Activated naive CD4-positive, alpha-beta T cell treated with anti-CD3 and anti-CD28 coated beads, Interleukin-2, amount 50 U/mL, for 72 hours (primary cell): ENCODE measurements at places on chromosomes 3 and 15. TPM values are rescaled to one million over a fixed set of nuclear protein-coding genes. Genes with fewer than 3 reads are reported as not detected.

DNA sequence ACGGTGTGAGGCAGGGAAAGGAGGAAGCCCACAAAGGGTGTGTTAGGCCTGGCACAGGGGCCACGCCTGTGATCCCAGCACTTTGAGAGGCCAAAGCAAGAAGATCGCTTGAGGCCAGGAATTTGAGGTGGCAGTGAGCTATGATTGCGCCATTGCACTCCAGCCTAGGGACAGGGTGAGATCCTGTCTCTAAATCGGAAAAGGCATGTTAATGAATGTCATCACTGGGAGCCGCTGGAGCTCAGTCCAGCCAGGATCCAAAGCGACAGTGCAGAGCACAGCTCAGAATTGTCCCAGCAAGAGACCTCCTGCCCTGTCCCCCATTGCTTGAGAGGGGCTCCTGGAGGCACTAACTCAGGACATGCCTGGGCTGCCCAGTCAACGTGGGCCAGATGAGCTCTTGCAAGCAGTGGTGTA lies 15.0 kb upstream of the FBLN2 start:
- no peak for DNase-seq

- DNase-seq: no peak
Measured at GRCh38 chr15:96088650-96089049, 241.8 kb upstream of the NR2F2 start.

DNA sequence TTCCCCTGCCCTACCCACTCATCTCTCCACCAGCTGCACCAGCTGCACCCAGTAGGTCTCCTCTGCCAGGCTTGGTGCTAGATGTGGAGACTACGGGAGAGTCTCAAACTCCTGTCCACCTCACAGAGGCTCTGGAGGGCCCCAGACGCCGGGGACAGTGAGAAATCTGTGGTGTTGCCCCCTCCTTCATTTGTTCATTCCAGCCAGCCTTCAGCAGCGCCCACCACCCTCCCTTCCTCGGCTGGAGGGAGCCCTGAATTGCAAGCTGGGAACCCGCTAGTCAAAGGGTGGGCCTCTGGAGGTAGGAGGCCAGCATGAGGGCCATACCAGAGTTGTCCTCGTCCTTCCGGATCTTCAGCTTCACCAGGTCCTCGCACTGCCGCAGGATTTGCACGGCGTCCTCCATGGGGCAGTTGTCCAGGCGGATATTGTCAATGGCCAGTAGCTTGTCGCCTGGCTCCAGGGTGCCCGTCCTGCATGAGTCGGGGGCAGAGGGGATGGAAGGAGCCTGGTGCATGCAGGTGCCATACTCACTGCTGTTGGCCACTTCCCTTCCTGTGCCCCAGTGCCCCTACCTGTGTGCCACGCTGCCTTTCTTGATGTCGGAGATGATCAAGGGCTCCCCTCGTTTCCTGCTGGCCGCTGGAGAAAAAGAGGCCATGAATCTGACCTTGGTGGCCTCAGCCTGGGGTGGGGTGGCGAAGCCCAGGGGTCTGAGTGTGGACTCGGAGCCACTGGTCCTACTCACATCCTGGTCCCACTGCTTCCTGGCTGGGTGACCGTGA lies 29.1 kb downstream of the GRIP2 start:
- DNase-seq: peak; percentile 37

The SI gene
- not detected for total RNA-seq

The CLDN18 gene
- not detected for total RNA-seq
